ENCODE measurements at places on chromosomes 3 and 15.
A peak's percentile ranks its signal among the peaks of the same experiment; 100 is the strongest.

DNA sequence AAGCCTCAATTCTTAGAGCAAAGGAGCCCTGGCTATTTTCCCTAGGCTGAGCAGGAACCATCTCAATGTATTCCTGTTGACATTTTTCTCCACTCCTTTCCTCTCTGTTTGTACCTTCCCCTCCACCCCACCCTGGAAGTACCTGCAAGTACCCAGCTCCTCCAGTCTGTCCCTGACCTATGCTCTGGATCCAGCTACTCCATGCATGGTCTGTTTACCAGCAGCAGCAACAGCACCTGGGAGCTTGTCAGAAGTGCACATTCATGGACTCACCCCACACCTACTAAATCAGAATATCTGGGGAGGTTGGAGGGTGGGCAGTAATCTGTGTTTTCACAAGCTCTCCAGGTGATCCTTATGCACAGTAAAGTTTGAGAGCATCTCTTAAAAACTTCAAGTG, 240.7 kb upstream of the UMPS start:
- DNase-seq, result no peak

DNA sequence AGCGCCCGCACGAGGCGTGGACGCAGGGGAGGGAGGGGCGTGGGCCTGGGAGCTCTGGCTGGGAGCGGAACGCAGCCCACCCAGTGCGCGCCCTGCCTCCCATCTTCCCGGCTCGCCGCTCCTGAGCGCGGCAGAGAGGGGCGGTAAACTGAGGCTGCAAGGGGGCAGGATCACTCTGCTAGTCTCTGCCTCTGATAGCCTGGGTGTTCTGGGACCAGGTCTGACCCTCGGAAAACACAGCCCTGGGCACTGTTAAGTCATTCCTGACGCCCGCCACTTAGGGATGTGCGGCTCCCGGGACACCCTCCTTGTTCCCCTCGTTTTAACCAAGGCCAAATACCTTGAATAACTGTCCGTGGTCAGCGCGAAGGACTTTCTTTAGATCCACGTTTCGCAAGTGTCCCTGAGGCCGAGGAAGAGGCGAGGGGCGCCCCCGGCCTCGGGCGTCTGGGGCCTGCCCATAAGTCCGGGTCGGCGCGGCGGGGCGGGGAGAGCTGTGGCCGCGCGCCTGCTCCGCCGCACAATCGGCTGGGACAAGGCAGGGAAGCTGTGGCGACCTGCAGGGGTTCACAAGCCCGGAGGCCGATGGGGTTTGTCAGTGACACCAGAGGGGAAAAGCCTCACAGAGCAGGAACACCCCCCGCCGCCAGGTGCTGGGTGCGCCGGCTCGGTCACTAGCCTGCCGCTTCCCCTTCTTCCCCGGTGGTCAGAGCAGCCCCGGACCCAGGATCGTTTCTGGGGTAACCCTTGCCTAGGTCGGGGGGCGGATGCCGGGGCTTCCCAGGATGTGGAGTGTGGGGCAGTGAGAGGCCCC, 1.5 kb downstream of the ITPKA start:
- DNase-seq, result no peak

- no peak for DNase-seq
Measured at GRCh38 chr3:50655009-50655830, 19.5 kb upstream of the DOCK3 start.

- no peak for DNase-seq
Measured at GRCh38 chr15:40029979-40030893, 8.7 kb downstream of the SRP14 start.

DNA sequence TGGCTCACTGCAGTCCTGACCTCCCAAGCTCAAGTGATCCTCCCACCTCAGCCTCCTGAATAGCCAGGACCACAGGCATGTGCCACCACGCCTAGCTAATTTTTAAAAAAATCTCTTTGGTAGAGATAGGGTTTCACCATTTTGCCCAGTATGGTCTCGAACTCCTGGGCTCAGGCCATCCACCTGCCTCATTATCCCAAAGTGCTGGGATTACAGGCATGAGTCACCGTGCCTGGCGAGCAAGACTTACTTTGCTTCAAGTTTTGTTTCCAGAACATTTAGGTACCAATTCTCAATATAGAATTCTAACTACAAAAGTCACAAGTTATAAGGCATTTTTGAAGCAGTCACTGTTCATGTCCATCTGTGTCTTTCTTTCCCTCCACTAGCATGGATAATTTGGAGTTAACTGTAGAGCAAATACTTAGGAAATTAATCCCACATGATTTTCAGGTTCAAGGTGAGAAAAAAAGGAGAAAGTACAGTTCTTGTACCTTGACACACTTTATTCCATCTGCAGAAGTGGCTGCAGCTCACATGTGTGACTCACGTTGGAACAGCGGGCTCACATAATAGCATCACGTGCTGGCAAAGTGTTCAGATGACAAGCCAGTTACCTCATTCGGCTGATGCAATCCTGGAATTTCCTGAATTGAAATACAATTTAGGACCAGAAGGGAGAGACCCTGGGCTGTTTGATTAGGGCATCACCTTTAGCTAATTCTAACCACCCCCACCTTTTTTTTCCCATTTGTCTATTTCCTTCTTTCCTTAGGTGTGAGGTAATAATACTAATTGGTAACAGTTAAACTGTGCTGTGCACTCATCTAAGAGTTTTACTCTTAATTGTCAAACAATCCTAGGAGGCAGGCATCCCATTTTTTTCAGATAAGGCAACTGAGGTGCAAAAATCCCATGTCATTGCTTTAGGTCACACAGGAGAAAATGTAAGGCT, 46.9 kb upstream of the NEDD4 start:
- peak; percentile 25 for DNase-seq

DNA sequence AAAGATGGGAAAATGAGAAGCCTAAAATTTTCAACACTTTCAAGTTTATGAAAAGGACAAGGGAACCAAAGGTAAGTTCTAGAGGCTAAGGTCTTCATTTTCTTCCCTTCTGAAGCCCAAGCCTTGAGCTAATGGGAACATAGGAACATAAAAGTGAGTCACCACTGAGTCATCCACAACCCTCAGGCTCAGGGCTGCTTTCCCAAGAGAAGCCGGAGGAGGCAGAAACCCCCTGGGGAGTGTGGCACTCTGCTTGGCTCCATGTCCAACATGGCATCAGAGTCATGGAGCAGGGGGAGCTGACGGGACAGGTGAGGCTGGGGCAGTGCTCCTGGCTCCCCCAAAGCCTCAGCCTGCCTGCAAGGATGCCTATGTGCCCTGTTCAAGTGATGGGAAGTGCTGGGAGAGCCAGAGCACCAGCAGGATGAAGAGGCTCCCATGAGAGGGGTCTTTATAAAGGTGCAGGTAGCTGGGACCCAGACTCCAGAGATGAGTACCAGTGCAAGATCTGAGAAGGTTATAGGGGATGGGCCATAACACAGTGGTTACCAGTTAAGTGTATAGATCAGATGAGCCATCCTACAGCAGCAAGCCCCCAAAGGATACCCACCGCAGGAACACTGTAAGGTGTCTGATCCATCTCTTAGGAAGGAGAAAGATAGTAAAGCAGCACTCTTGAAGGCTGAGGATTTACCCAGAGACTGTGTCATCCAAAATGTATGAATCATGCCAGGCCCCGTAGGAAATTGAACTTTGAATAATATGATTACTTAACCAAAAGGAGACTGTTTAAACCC, 31.8 kb upstream of the RYR3 start:
- DNase-seq, result no peak

DNA sequence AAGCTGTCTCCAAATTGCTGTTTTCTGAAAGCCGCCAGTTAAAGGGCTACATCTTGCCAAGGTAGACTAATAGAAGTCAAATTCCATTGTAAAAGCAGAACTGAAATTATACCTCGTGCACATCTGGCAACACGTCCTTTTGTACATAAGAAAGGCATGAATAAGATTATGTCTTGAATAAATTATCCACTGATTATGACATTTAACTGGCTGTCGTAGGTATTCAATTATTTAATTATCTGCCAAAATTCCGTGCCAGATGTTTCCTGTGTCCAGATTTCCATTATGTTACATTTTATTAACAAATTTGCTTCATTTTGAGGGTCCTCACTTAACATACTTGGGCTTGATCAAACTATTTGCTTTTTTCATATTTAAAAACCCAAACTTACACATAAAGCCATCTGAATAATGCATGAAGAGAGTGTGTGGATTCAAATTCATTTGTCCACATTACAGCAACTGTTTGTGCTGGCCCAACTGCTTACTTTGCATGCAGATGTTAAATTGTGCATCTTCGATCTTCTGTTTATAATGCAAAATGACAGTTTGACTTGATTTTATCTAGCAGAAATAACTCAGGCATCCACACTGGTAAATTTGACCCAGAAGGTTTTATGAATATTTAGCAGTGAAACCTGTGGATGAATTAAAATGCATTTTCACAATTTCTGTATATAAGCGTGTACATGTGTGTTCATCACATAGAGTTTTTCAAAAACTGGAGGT, 701.5 kb downstream of the ZNF385D start:
- no peak for DNase-seq

GRCh38 chr3:135238236-135238830, 443.3 kb downstream of the EPHB1 start:
- DNase-seq, result no peak

- DNase-seq, result no peak
Measured at GRCh38 chr3:194598771-194599557, 34.3 kb downstream of the TMEM44 start.

DNA sequence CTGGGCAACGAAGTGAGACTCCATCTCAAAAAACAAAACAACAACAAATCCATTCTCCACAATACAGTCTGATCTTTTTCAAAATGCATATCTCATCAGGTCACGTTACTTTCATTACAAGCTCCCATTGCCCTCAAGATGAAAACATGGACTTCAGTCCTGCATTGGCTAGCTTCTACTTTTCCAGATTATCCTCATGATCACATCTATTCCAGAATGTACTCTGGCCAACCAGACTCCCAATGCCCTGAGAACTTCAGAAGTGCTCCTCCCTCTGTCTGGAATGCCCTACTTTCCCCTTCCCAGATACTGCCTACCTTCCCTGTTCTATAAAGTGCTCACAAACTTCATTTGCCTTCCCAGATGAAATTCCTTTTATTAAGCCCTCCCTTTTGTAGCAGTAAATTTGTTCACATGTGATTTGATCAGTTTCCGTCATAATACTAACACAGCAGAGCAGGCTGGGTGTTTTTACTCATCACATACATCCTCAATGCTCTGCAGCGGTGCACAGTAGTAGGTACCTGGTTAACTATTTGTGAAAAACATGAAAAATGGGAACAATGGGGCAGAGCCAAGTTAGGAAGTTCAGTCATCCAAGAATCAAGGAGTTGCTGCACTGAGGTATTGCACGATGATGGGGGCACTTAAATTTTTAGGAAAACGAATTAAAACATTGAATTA, 5.3 kb downstream of the RPL22L1 start:
- no peak for DNase-seq
